ENCODE measurements at places on chromosomes 5 and 9. TPM values are rescaled to one million over a fixed set of nuclear protein-coding genes. Genes with fewer than 3 reads are reported as not detected.

GRCh38 chr9:21668516-21668915 lies 133.9 kb upstream of the MTAP start:
- no peak overlapping the region for H3K27ac ChIP-seq
- peaks cover 53% of the 10 kb centered on the region for H3K4me1 ChIP-seq
- no peak overlapping the region for H3K4me3 ChIP-seq
- no peaks in the 10 kb centered on the region for H3K36me3 ChIP-seq
- DNase-seq: no peak

GRCh38 chr5:82796643-82797416 lies 280.4 kb downstream of the TMEM167A start:
- H3K27me3 ChIP-seq: no peaks in the 10 kb centered on the region
- no peak for DNase-seq
- no peak overlapping the region for H3K27ac ChIP-seq
- no peaks in the 10 kb centered on the region for H3K36me3 ChIP-seq
- no peak overlapping the region for H3K4me3 ChIP-seq

DNA sequence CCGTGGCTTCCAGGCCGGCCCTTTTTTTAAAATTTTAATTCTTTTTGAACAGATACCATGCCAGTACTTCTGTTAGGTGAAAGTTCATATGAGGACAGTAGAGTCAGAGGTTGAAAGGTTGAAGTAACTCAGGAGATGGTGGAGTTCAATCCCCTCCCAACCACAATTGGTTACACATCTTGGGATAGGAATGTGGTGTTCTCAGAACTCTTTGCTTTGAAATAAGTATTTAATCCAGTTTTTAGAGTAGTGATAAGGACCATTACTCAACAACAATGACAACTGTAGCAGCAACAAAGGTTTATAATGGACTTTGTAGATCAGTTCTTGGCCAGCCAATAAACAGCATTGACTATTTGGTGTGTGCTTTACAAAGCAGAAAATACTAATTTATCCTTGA lies 116.0 kb downstream of the ARHGAP26 start:
- peaks cover 46% of the 10 kb centered on the region for H3K4me1 ChIP-seq
- no peak for DNase-seq
- H3K36me3 ChIP-seq: no peaks in the 10 kb centered on the region

DNA sequence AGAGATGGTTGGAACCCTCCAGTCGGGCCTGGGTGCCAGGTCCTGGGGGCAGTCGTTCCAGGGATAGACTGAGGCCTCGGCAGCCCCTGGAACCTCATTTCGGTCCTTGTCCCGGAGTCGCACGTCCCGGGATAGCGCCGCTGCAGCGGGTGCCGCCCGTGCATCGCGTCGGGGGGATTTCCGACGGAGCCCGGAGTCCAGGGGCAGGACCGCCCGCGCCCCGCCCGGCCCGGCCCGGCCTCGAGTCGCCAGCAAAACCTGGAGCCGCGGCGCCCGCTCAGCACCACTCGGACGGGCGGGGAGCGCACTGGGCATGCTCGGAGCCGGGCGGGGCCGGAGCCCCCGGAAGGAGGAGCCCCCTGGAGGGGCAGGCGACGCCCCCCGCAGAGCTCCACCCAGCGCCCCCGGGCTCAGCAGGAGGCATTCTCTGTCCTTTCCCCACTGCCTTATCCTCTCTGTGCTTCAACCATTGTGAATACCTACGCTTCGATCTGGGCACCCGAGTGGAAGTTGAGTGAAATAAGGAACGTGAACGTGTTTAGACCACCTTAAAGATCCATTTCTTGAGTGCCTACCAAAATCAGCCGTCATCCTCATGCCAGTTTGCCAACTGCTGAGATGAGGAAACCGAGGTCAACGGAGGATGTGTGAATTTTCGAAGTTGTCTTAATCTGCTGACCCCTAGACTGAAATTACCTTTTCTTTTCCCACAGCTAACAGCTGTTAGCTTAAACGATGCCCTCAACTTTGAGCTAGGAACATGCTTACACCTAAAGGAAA lies 1.7 kb upstream of the PTPN3 start:
- H3K27me3 ChIP-seq: peaks cover 47% of the 10 kb centered on the region
- no peaks in the 10 kb centered on the region for H3K36me3 ChIP-seq
- H3K4me3 ChIP-seq: no peak overlapping the region
- no peak for DNase-seq
- no peak overlapping the region for H3K27ac ChIP-seq
- no peaks in the 10 kb centered on the region for H3K4me1 ChIP-seq

DNA sequence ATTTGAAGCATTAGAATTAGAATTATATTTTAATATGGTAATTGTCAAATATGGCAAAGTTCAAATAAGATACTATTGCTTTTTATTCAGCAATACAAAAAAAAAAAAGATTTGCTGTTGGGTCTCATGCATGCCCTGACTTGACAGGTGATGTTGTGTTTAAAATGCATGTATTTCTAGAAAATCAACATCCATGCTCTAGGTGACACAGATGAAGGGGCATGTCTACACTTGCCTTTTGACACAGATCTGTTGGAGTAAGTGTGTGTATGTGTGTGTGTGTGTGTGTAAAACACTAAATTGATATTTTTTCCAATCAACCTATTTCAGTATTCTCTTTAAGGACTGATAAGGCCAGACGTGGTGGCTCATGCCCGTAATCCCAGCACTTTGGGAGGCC lies 38.1 kb upstream of the SMARCA2 start:
- H3K36me3 ChIP-seq: no peaks in the 10 kb centered on the region
- no peak overlapping the region for H3K4me3 ChIP-seq
- no peak for DNase-seq
- peaks cover 30% of the 10 kb centered on the region for H3K4me1 ChIP-seq
- no peak overlapping the region for H3K27ac ChIP-seq

GRCh38 chr9:131361202-131361833 lies 32.6 kb upstream of the PRRC2B start:
- H3K4me3 ChIP-seq: no peak overlapping the region
- H3K27ac ChIP-seq: peak overlapping the region; percentile 38
- H3K36me3 ChIP-seq: no peaks in the 10 kb centered on the region
- peaks cover 15% of the 10 kb centered on the region for H3K4me1 ChIP-seq
- DNase-seq: peak; percentile 18

- peaks cover 49% of the 10 kb centered on the region for H3K4me1 ChIP-seq
- H3K27me3 ChIP-seq: peaks cover 7% of the 10 kb centered on the region
- DNase-seq: peak; percentile 43
Observed at GRCh38 chr9:98429613-98430012, 174.2 kb upstream of the TBC1D2 start.

DNA sequence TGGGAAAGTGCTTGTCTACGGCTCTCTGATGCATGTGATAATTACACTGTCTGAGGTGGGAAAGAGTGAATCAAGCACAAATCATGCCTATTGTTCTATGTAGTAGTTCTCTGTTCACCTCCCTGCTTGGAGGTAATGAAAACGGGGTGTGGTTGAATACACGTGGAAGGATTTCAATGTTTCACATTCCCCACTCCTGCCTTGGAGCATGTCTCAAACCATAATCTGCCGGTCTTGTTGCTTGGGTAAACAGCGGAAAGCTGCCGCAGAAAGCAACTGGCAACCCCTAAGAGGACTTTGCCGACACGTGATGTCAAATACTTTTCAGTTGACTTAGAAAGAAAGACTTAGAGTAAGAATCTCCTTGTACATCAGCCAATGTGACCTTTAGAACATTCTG lies 63.5 kb upstream of the MOCS2 start:
- no peak for DNase-seq
- H3K27ac ChIP-seq: no peak overlapping the region
- peaks cover 2% of the 10 kb centered on the region for H3K27me3 ChIP-seq
- H3K4me1 ChIP-seq: peaks cover 7% of the 10 kb centered on the region
- peaks cover 11% of the 10 kb centered on the region for H3K36me3 ChIP-seq

DNA sequence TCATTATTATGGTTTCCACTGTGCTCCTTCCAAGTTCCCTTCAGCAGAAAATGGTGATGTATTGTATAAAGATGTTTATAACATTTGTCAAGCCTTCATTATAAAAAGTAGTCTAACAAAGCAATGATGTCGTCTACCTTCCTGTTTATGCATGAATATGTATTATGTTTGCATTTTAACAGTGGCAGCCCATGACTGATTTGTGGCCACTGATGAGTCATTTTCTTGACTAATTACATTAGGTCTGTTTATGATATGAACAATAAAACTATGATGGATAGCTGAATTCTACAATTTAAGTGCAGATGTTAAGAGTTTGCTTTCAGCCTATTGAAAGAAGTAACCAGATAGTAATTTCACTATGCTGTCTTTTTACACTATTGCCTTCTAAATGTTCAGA lies 75.4 kb upstream of the ADAMTS19 start:
- no peak overlapping the region for H3K4me3 ChIP-seq
- no peak for DNase-seq
- H3K27me3 ChIP-seq: no peaks in the 10 kb centered on the region

DNA sequence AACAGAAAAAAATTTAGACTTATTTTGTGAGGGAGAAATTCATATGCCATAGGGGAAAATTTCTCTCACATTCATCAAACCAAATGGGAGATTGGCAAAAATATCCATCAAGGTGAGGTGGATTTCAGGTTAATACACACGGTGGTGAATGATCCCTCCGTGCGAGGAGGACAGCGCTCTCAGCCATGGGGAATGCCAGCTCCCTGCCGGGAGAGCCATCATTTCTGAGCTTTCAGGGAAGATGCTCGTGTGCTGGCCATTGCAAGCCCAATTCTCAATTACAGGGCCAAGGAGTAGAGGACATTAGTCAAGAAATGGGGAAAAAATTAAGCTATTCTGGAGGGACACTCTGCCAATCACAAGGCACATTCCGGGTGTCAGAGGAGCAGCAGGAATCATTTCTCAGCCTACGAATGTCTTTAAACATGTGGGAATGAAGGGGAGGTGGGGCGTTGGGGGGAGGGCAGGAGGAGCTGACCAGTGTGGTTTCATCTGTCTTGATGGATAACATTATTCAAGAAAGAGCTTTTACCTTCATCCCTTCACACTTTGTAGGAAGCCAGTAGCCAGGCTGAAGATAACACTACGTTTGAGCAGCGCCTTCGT lies 165.5 kb downstream of the DAB2IP start:
- H3K27ac ChIP-seq: no peak overlapping the region
- H3K4me3 ChIP-seq: no peak overlapping the region
- DNase-seq: no peak
- H3K27me3 ChIP-seq: peaks cover 16% of the 10 kb centered on the region
- H3K36me3 ChIP-seq: no peaks in the 10 kb centered on the region
- peaks cover 10% of the 10 kb centered on the region for H3K4me1 ChIP-seq

- peaks cover 6% of the 10 kb centered on the region for H3K27me3 ChIP-seq
- H3K4me3 ChIP-seq: peak overlapping the region; percentile 90
- H3K36me3 ChIP-seq: peaks cover 17% of the 10 kb centered on the region
- peaks cover 71% of the 10 kb centered on the region for H3K4me1 ChIP-seq
Observed at GRCh38 chr9:35659340-35659739, 1.2 kb downstream of the CCDC107 start.

GRCh38 chr9:4617752-4618151 lies 44.3 kb upstream of the PLPP6 start:
- peaks cover 9% of the 10 kb centered on the region for H3K27me3 ChIP-seq
- no peak overlapping the region for H3K27ac ChIP-seq
- H3K4me1 ChIP-seq: peaks cover 9% of the 10 kb centered on the region
- H3K36me3 ChIP-seq: no peaks in the 10 kb centered on the region
- DNase-seq: no peak
- H3K4me3 ChIP-seq: no peak overlapping the region

DNA sequence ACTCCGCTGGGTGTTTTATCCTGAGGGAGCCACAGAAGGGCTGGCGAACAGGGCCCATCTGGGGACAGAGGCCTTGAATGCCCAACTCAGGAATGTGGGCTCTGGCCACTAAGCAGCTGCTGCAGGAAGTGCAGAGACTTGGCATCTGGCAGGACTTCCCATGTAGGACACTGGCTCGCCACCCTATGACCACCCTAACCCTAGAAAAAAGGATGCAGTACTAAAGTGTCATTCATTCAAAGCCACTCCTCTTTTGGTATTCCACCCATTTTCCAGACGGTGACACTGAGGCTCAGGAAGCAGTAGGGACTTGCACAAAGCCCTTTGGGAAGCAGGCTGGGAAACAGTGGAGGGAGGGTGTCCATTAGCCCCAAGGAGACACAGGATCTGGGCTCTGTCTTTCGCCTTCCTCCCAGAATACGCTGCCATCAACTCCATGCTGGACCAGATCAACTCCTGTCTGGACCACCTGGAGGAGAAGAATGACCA lies 3.0 kb downstream of the BBLN start:
- H3K4me1 ChIP-seq: peaks cover 15% of the 10 kb centered on the region
- no peak overlapping the region for H3K4me3 ChIP-seq
- H3K27me3 ChIP-seq: peaks cover 2% of the 10 kb centered on the region
- H3K36me3 ChIP-seq: peaks cover 14% of the 10 kb centered on the region

DNA sequence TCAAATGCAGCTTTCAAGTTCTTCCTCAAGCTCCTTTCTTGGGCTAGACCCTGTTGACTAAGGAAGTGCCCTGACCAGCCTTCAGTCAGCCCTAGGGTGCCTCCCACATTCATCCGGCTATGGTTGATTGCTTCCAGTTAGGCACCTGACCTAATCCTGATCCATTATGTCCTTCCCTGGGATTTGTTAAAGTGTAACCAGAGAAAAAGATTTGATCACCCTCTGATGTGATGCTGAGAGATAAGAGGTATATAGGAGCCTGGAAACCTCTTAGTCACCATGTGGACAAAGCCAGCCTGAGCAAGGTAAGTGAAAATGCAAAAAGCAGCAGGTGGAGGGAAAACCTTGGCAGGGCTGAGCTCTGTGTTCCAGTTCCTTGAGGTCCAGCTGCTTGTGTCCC lies 178.8 kb upstream of the ERCC6L2 start:
- no peaks in the 10 kb centered on the region for H3K36me3 ChIP-seq
- H3K4me3 ChIP-seq: no peak overlapping the region
- H3K27me3 ChIP-seq: peaks cover 5% of the 10 kb centered on the region
- H3K27ac ChIP-seq: no peak overlapping the region
- no peak for DNase-seq
- no peaks in the 10 kb centered on the region for H3K4me1 ChIP-seq

DNA sequence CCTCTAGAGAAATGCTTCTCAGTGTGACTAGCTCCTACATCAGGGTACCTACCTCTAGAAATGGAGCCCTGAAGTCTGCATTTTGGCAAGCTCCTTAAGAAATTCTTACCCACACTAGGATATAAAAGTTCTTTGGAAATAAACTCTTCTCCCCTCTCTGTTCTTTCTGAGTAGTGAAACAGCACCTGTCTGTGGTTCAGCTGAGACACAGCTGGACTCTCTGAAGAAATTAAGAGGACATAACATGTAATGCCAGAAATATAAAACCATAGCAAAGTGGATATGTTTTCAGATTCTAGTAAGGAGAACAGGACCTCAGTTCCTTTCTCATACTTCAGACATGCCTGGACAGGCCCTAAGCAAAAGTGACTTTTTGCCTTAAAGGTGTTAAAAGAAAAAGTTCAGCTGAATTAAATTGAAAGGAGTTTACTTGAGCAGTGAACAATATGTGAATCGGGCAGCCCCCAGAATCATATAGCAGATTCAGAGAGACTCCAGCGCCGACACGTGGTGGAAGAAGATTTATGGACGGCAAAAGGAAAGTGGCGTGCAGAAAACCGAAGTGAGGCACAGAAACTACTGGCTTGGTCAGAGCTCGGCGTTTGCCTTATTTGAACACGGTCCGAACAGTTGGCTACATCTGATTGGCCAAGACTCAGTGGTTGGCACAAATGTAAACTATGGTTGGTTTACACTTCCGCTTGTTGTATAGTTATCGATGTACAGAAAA lies 64.5 kb downstream of the PRKACG start:
- H3K27ac ChIP-seq: no peak overlapping the region
- no peaks in the 10 kb centered on the region for H3K36me3 ChIP-seq
- H3K4me1 ChIP-seq: peaks cover 8% of the 10 kb centered on the region
- peak overlapping the region; percentile 34 for H3K4me3 ChIP-seq

RHOBTB3 gene
- 114 TPM for total RNA-seq

ANKRD18A gene
- total RNA-seq: not detected

CYSTM1 gene
- total RNA-seq: 10.6 TPM

PCDHB3 gene
- 0.20 TPM for total RNA-seq

PDE4D gene
- total RNA-seq: 2.4 TPM

FPGS gene
- total RNA-seq: 69.2 TPM

GPX8 gene
- 229 TPM for total RNA-seq

IL9 gene
- total RNA-seq: not detected

Measured in HFFc6 (cell line).